ENCODE measurements at places on chromosomes 4 and X. TPM values are rescaled to one million over a fixed set of nuclear protein-coding genes. Genes with fewer than 3 reads are reported as not detected.

The JCHAIN gene
- 0.64 TPM for polyA plus RNA-seq

The POU3F4 gene
- 7.2 TPM for polyA plus RNA-seq

The ENPP6 gene
- polyA plus RNA-seq = 9.4 TPM

The SULT1E1 gene
- polyA plus RNA-seq = 455 TPM

The DSPP gene
- polyA plus RNA-seq = 0.04 TPM

The NKRF gene
- polyA plus RNA-seq = 17.6 TPM

The ANXA5 gene
- 389 TPM for polyA plus RNA-seq

The FRAS1 gene
- polyA plus RNA-seq = 103 TPM

The SMIM14 gene
- 51.0 TPM for polyA plus RNA-seq

The CLDN34 gene
- 0.17 TPM for polyA plus RNA-seq

The NPY5R gene
- 3.7 TPM for polyA plus RNA-seq

The UGT2A1 gene
- 19.4 TPM for polyA plus RNA-seq

The FGD1 gene
- polyA plus RNA-seq = 22.3 TPM

The PAGE5 gene
- not detected for polyA plus RNA-seq

The DOCK11 gene
- polyA plus RNA-seq = 22.1 TPM

The MXD4 gene
- 76.2 TPM for polyA plus RNA-seq

The CT47B1 gene
- not detected for polyA plus RNA-seq

The BCORL1 gene
- 21.0 TPM for polyA plus RNA-seq

The RAB39B gene
- polyA plus RNA-seq = 2.9 TPM
